ENCODE measurements at places on chromosomes 5 and 9. TPM values are rescaled to one million over a fixed set of nuclear protein-coding genes. Genes with fewer than 3 reads are reported as not detected.

The ZFP2 gene
- 1.3 TPM for total RNA-seq

The ELAVL2 gene
- 0.79 TPM for total RNA-seq

The GARNL3 gene
- total RNA-seq, result 3.4 TPM

The RPL35 gene
- total RNA-seq, result 1,564 TPM

The IRX4 gene
- total RNA-seq, result not detected

The POLR1E gene
- total RNA-seq, result 31.5 TPM

The FAM153A gene
- 99.0 TPM for total RNA-seq

The OR1Q1 gene
- not detected for total RNA-seq

The PDE6A gene
- total RNA-seq, result not detected

The FAM221B gene
- total RNA-seq, result not detected

The BARHL1 gene
- total RNA-seq, result not detected

The PSAT1 gene
- 3.0 TPM for total RNA-seq

The PCA3 gene
- total RNA-seq, result not detected

The DOK3 gene
- 4.8 TPM for total RNA-seq

The SLC6A7 gene
- not detected for total RNA-seq

The SLCO6A1 gene
- not detected for total RNA-seq

The PTCH1 gene
- 23.4 TPM for total RNA-seq

The FASTKD3 gene
- 6.9 TPM for total RNA-seq

The CAMK4 gene
- total RNA-seq, result 274 TPM

The UHRF2 gene
- 93.2 TPM for total RNA-seq

The RNF183 gene
- 0.73 TPM for total RNA-seq

The BHMT2 gene
- total RNA-seq, result 0.19 TPM

The F2RL2 gene
- 0.09 TPM for total RNA-seq

The SUB1 gene
- 178 TPM for total RNA-seq

The GALNT12 gene
- total RNA-seq, result 11.7 TPM

The CDK9 gene
- total RNA-seq, result 108 TPM

The ACOT12 gene
- total RNA-seq, result not detected

The PFN3 gene
- not detected for total RNA-seq

The GPX8 gene
- not detected for total RNA-seq

The FGF18 gene
- total RNA-seq, result 0.16 TPM

The ENTREP1 gene
- total RNA-seq, result 0.13 TPM

The WNT8A gene
- total RNA-seq, result not detected

The PCDHB10 gene
- not detected for total RNA-seq

The MYMK gene
- not detected for total RNA-seq

The ABHD17B gene
- 23.7 TPM for total RNA-seq

The C5orf58 gene
- total RNA-seq, result not detected

The MYOZ3 gene
- total RNA-seq, result not detected

The FOXI1 gene
- 0.35 TPM for total RNA-seq

The FIBCD1 gene
- not detected for total RNA-seq
